ENCODE measurements at places on chromosomes 5 and 9.

GRCh38 chr5:94429566-94429965 is 188.8 kb downstream of the KIAA0825 start:
- no peak for DNase-seq

- DNase-seq = no peak
Observed at GRCh38 chr9:36318212-36318802, 60.1 kb upstream of the GNE start.

DNA sequence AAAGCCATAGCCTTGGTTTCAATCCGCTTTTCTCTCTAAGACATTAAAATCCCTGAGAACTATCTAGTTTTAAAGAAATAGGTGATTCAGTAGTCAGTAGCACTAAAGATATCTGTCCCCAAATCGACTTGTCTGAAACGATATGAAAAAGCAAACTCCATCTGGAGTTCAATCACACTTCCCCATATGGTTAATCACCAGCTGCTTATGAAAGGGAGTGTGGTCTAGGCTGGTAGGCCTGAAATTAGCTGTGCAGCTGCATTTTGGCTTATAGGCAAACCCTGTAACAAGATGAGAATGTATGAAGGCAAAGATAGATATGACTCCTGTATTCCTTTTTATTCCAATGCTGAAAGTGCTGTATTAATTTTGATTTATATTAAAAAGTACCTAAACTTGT is 65.9 kb downstream of the DMRTA1 start:
- no peak for DNase-seq

GRCh38 chr9:133273098-133273497 is 1.9 kb downstream of the ABO start:
- no peak for DNase-seq

DNA sequence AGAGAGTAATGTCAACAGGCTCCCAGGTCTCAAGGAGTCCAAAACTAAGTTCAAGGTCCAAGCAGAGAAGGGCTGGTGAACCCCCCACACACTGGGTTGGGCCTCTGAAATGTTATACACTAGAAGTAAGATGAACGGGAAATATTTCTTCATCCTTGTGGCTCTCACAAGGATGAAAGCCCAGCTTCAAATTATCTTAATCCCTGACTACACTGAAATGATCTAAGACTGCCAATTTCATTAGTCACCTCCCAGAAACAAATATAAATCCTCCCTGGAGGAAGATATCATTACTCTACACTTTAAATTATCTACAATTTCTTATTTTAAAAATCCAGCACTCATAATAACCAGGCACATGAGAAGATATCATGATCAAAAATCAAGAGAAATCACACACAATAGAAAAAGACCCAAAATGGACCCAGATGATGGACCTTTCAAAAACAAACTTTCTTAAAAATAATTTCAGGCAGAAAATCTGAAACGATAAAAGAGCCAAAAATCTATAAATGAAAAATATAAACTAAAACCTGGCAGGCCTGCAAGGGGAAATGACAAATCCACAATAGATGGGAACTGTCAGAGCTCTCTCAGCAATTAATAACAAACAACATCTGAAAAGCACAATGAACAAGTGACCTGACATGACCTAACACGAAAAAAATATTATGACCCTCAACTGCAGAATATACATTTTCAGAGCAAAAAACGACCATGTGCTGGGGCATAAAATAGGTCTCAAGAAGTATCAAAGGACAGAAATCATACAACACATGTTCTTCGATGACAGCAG is 117.4 kb downstream of the GPR21 start:
- DNase-seq = no peak

Data from activated T-helper 9 cell treated with anti-CD3 and anti-CD28 coated beads, Interleukin-2, amount 50 U/mL, for 16 hours (primary cell).